ENCODE measurements at places on chromosomes 1 and 21. TPM values are rescaled to one million over a fixed set of nuclear protein-coding genes. Genes with fewer than 3 reads are reported as not detected.
A peak's percentile ranks its signal among the peaks of the same experiment; 100 is the strongest.

DNA sequence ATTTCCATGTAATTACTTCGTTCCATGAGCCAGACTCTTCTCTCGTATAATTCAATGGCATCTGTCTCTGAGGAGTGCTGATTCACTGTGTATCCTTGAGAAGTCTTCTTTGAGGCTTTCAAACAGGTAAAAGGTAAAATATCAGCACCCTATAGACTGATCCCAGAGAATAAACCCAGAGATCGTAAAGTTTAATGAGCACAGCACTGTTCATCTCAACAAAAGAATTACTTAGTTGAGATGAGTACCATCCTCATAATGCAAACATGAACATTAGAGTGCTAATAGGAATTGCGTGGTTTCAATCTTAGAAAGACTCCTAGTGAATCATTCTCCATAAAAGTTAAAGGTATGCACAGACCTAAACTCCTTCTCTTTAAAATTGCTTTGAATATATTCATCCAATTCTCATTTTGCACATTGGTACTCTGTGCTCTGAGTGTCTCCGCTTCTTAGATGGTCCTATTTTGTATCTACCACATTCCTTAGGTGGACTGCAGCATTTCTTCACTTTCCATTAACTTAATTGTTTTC lies 97.2 kb downstream of the TBX15 start:
- no peaks in the 10 kb centered on the region for H3K4me1 ChIP-seq
- DNase-seq = no peak
- no peaks in the 10 kb centered on the region for H3K27me3 ChIP-seq
- no peaks in the 10 kb centered on the region for H3K36me3 ChIP-seq
- H3K4me3 ChIP-seq = no peak overlapping the region

GRCh38 chr1:178356299-178356698 lies 140.5 kb downstream of the CLEC20A start:
- H3K27me3 ChIP-seq = no peaks in the 10 kb centered on the region
- H3K4me1 ChIP-seq = no peaks in the 10 kb centered on the region
- no peaks in the 10 kb centered on the region for H3K36me3 ChIP-seq
- no peak overlapping the region for H3K4me3 ChIP-seq
- H3K27ac ChIP-seq = no peak overlapping the region
- no peak for DNase-seq

DNA sequence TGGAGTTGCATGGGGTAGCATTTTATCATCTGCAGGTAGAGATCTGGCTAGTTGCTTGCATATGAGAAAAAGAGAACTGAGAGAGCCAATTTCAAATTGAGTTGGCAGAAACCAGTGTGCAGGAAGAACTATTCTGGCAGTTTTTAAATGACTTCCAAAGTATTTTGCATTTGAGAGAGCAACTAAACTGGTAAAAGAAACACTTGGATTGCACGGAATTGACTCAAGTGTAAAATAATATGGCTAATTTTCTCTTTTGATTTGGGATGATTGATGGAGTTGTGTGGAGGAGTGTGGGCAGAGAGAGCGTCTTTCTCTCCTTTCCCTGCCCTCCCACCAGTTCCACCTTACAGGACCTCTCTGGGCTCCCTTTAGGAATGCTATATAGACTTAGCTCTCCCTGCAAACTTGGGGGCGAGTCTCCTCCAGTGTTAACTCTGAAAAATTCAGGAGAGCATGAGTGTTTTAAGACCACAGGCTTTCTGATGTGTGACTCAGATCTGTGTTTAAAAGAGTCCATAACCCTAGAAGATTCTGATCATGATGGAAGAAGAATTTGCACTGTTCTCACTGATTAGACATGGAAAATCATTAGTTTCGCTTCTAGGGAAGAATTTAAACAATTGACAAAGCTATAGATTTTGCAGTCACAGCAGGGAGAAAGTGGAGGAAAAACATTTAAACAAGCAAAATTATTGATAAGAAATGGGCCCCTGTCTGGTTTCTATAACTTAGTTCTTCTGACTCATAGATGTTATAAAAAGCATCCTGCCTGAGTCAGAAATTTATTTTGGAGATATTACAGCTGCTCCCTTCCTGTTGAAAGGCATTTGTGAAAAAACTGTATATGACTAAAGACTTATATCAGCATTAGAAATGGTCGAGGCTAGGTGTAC lies 24.9 kb upstream of the CTBS start:
- H3K27ac ChIP-seq = no peak overlapping the region
- no peak overlapping the region for H3K4me3 ChIP-seq
- DNase-seq = no peak
- no peaks in the 10 kb centered on the region for H3K36me3 ChIP-seq
- no peaks in the 10 kb centered on the region for H3K4me1 ChIP-seq

GRCh38 chr1:35305383-35305782 lies 36.9 kb downstream of the ZMYM4 start:
- H3K36me3 ChIP-seq = no peaks in the 10 kb centered on the region
- no peaks in the 10 kb centered on the region for H3K4me1 ChIP-seq
- H3K27me3 ChIP-seq = no peaks in the 10 kb centered on the region

DNA sequence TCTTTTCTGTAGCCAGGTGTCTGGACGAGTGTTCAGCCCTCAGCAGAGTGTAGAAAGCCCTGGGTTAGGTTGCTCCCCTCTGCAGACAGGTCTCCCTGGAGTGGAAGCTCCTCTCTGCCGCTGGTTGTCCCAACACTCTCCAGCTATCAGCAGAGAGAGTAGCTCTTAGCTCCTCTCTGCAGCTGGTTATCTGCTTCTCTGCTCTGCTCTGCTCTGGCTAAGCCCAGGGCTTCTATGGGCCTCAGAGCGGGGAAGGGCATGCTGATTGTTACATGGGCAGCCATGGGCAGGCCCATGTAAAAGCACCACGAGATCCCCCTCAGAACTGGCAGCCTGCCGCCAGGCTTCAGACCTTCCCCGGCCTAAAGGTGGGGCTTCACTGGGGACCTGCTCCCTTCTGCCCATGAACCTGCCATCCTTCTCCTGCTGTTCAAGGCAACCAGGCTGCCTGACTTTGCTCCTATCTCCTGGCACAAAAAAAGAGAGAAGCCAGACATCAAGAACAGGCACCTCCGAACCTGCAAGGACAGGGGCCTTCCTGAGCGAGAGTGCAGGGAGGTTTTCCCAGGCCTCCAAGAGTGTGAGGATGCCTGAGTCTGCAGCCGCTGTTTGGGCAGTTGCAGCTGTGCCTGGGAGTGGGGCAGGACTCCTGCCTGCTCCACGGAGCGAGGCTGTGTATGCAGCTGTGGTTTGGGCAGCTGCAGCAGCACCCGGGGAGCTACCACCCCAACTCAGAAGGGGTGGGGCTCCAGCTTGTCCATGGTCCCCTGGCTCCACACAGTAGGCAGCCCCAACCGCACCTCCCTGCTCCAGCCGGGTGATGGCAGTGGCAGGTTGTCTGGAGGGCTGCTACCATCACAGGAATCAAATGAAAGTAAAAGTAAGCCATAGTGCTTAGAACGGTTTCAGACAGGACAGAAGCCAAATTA lies 973.7 kb downstream of the LTN1 start:
- DNase-seq = no peak
- H3K4me1 ChIP-seq = no peaks in the 10 kb centered on the region
- no peak overlapping the region for H3K27ac ChIP-seq
- no peaks in the 10 kb centered on the region for H3K27me3 ChIP-seq

Gene SPRR2G
- total RNA-seq = not detected

Gene PDC
- not detected for total RNA-seq

Gene TTC22
- total RNA-seq = 18.6 TPM

DNA sequence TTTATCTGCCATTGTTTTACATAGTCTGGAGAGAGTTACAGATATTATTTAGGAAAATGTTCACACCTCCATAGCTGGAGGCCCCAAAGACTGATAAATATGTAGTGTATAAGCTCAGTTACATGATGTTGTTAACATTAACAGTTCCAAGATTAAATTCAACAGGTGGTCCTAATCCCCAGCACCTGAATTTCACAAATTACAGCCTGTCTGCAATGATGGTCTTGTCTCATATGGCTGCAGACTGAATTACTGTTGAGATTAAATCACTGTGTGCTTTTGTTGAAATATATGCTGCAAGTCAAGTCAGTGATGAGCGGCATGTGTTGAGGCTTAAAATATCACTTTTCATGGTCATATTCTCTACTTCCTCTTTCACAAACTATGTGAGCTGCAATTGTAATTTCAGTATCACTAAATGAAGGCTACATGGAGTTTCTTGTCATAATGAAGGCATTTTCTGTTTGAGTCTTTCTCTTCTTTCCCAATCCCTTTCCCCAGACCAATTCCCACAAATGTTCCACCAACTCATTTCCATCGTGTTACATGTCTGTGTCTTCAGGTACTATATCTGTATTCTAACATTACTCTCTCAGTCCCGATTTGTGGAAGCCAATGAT lies 4.2 kb downstream of the ST6GALNAC5 start:
- no peaks in the 10 kb centered on the region for H3K36me3 ChIP-seq
- peaks cover 12% of the 10 kb centered on the region for H3K27me3 ChIP-seq
- H3K4me3 ChIP-seq = no peak overlapping the region
- no peak overlapping the region for H3K27ac ChIP-seq
- DNase-seq = no peak

Gene OR2T35
- not detected for total RNA-seq

Gene CLCA1
- not detected for total RNA-seq

- DNase-seq = no peak
- no peaks in the 10 kb centered on the region for H3K27me3 ChIP-seq
- H3K4me1 ChIP-seq = peaks cover 16% of the 10 kb centered on the region
- no peak overlapping the region for H3K27ac ChIP-seq
Measured at GRCh38 chr1:35947547-35947946, 16.6 kb downstream of the AGO3 start.

Gene KIAA0040
- 33.6 TPM for total RNA-seq

DNA sequence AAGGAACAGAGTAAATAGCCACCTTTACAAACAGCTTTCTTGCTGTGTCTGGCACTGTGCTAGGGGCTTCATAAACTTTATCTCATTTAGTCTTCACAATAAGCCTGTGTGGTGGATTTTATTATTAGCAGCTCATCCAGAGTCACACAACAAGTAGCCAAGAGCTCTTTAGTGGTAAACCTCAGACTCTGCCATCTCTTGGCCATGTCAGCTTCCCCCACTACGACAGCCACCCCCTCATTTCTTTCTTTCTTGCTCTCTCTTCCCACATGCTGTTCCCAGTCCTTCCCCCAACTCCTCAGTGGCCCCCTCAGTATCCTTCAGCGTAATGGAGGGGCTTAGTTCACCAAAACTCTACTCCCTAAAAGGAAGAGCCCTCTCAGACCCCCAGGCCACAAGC lies 1.2 kb upstream of the ZNF683 start:
- peak overlapping the region; percentile 13 for H3K27ac ChIP-seq
- DNase-seq = no peak
- H3K4me3 ChIP-seq = peak overlapping the region; percentile 18
- no peaks in the 10 kb centered on the region for H3K36me3 ChIP-seq

GRCh38 chr21:29257701-29258100 lies 41.0 kb upstream of the BACH1 start:
- no peak overlapping the region for H3K4me3 ChIP-seq
- no peak for DNase-seq
- H3K4me1 ChIP-seq = no peaks in the 10 kb centered on the region
- H3K27me3 ChIP-seq = no peaks in the 10 kb centered on the region
- no peaks in the 10 kb centered on the region for H3K36me3 ChIP-seq
- H3K27ac ChIP-seq = no peak overlapping the region

- H3K4me1 ChIP-seq = peaks cover 40% of the 10 kb centered on the region
- no peak for DNase-seq
- H3K4me3 ChIP-seq = no peak overlapping the region
- no peak overlapping the region for H3K27ac ChIP-seq
- H3K36me3 ChIP-seq = no peaks in the 10 kb centered on the region
- no peaks in the 10 kb centered on the region for H3K27me3 ChIP-seq
Measured at GRCh38 chr1:27862671-27863537, 9.4 kb upstream of the THEMIS2 start.

DNA sequence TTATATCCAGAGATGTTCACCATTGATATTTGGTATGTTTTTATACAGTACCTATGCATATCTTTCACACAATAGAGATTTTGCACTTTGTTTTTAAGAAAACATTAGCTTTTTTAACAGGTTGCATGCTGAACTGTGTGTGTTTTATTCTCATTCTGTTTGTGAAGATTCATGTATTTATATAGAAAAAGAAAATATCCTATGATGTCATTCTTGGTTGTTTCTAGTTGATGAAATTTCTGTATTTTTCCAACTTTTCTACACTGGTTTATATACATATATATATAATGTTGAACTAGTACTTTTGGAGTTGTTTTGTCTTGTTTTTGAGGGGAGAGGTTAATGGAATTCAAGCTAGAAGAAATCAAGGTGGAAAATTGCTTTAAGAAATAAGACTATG lies 143.8 kb downstream of the MATN1 start:
- H3K4me1 ChIP-seq = no peaks in the 10 kb centered on the region
- no peaks in the 10 kb centered on the region for H3K27me3 ChIP-seq
- H3K36me3 ChIP-seq = no peaks in the 10 kb centered on the region
- H3K27ac ChIP-seq = no peak overlapping the region
- no peak overlapping the region for H3K4me3 ChIP-seq

DNA sequence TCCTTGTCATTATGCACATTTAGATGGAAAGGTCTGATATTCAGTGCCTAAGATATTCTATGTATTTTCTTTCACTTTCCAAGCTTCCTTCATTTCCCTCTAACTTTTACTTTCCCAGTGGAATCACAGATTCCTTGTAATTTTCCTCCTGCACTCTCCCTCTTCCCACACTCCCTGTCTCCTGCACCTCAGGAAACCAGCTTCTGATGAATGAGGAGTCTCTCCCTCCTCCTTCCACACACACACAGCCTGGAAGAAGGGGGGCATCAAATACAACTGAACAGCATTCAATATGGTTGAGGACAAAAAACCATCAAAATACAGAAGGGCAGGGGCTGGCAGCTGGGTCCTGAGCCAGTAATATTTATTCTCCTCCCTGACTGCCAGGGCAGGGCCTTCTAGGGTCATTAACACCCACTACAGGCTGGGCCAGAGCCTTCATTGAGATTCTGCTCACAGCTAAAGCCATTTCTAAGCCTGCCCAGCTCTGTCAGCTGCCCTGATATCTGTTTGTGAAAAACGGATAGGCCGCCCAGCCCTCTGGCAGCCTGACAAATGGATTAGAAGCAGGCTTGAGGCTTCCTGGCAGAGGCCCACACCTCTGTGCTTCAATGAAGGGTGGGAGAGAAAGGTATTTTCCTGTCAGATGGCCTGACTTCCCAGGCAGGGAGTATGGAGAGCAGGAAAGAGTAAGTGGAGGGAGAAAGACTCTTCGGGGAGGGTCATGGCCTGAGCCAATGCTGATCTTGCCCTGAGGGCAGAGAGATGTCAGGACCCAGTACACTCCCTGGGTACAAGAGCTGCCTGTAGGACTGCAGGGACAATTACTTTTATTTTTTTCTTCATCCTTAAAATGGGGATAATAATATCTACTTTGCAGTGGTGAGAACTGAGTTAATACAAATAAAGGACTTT lies 138.9 kb upstream of the SPATA6 start:
- H3K27ac ChIP-seq = no peak overlapping the region
- no peaks in the 10 kb centered on the region for H3K36me3 ChIP-seq
- no peak for DNase-seq
- H3K4me3 ChIP-seq = no peak overlapping the region

GRCh38 chr1:94876362-94876761 lies 50.5 kb downstream of the CNN3 start:
- no peaks in the 10 kb centered on the region for H3K27me3 ChIP-seq
- no peak overlapping the region for H3K4me3 ChIP-seq
- no peaks in the 10 kb centered on the region for H3K4me1 ChIP-seq
- no peak for DNase-seq
- no peaks in the 10 kb centered on the region for H3K36me3 ChIP-seq

- no peak overlapping the region for H3K4me3 ChIP-seq
- no peak for DNase-seq
- no peaks in the 10 kb centered on the region for H3K4me1 ChIP-seq
- H3K36me3 ChIP-seq = no peaks in the 10 kb centered on the region
Measured at GRCh38 chr1:14961661-14962267, 191.8 kb upstream of the TMEM51 start.

All from CD4-positive, alpha-beta memory T cell (primary cell).